NCI-H187 (cell line): ENCODE measurements at places on chromosomes 16 and 17.

DNA sequence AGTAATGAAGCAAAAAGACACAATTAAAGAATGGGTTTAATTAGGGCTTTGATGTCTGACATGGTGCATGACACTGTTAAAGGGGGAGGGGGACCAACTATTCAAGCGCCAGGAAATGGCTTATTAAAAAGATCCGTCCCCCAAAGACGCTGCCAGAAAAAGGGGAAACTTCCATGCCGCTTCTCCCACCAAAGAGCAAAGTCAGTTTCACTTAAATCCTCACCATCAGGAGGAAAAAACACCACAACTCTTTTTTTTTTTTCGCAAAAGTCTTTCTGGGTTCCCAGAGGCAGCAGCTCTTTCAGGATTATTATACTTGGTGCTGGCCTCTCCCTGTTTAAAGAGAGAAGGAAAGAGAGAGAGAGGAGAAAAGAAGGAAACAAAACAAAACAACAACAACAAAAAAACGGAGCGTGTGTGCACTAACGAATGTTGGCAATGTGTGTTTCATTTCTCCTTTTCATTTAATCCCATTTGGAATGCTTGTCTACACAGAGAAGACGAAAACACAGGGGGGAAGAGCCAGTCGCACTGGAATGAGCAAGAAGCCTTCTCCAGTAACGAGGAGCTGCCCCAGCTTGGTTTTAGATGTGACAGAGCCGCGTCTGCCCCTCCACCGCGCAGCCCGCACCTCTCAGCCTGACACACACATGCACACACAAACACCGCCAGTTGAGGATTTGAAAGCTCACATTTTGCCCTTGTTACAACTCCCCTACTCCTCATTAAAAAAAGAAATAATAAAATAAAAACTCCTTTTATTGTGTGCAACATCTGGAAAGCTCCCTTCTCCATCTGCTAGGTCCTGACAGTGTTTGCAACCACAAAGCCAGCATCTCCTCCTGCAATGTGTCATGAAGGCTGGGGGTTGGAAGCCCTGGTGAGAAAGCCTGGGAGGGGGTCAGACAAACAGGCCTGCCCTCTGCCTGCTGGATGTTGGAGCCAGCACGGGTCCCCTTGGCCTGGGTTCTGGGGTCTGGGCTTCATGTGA, 32.7 kb upstream of the AXIN2 start:
- DNase-seq = no peak

DNA sequence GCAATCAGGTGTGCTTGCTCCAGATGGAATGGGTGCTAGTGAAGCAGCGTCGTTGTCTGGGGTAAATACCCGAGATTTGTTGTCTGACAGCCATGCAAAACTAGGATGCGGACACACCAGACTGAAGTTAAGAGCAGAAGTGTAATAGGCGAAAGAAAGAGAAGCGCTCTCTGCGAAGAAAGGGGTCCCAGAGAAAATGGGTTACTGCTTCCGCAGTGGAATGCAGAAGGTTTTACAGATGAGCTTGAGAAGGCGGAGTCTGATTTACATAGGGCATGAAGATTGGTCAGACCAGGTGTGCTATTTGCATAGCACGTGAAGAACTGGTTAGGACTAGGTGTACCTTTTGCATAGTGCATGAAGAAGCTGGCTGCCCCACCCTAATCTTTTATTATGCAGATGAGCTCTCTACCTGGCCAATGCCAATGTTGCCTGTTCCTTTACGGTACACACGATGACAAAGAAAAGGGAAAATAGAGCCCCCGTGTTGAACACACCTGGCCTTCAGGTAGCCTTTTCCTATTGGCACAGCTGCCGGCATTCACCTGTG, 32.0 kb upstream of the SNN start:
- DNase-seq = peak; percentile 33

DNA sequence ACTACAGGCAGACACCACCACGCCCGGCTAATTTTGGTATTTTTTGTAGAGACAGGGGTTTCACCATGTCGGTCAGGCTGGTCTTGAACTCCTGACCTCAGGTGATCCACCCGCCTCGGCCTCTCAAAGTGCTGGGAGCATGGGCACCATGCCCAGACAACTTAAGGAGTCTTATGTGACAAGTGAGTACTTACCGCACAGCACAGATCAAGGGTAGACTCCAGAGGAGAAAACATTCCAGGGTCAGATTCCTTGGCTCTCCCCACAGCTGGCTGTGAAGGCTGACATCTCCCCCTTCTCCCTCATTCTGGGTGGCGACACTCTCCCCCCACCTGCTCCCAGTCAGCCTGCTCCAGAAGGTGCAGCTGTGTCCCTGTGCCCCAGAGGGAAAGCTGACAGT, 10.6 kb downstream of the ZSCAN10 start:
- no peak for DNase-seq

DNA sequence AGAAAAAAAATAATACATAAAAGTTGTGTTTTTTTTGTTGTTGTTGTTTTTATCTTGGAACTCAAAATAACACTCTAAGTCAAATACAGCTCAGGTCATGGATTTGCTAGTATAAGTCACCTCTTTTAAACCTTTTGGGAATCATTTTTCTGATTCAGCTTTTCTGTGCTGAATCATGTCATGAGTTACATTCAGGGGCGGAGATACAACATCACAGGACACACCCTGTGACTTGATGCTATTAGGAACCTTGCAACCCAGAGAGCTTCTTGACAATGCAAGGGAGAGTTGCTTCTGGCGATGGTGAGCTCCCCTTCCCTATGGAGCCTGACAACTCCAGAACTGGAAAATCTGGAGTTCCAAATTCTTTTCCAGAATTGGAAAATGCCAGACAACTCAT, 358.3 kb upstream of the C16orf82 start:
- no peak for DNase-seq

GRCh38 chr17:79982986-79983385, 52.7 kb downstream of the TBC1D16 start:
- no peak for DNase-seq

- no peak for DNase-seq
These were observed 9.0 kb downstream of the IRX5 start for GRCh38 chr16:54939510-54940278.

GRCh38 chr17:69314246-69315065, 12.5 kb downstream of the ABCA5 start:
- no peak for DNase-seq

DNA sequence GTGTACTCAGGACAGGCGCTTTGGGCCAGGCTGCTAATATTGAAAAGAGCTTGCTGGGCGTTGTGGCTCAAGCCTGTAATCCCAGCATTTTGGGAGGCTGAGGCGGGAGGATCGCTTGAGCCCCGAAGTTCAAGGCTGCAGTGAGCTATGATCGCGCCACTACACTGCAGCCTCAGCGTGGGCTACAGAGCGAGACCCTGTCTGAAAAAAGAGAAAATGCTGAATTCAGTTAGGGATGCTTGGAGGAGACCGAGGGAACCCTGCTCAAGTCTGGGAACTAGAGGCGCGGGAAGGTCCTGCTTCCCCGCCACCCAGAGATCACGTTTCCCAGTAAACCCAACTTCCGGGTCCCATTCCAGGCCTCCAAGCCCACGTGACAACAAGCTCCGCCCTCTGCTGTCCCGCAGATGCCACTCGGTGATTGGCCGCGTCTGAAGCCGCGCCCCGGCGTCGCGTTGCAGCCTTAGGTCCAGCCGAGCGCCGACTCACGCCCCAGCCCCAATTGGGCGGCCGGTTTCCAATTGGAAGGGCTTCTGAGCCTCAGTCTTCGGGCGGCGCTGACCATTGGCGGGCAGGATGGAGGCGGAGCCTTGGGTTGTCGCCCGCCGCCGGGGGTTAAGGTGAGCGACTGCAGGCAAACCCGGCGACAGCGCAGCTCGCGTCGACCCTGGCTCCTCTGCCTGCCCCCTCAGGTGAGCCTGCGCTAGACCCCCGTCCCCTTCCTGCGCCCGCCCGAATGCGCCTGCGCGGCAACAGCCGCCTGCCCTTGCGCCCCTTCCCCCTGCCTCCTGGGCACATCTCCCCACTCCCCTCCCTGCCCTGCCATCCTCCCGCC, at the start of gene PHKG2:
TSS of gene PHKG2 (plus strand) at position 627 of the 835 bp plus-strand sequence. CDS start 396 bp downstream, outside the sequence.
- DNase-seq = peak; percentile 90

GRCh38 chr16:48575471-48576050, 34.4 kb downstream of the N4BP1 start:
- no peak for DNase-seq

- no peak for DNase-seq
These were observed 49.2 kb upstream of the HS3ST2 start for GRCh38 chr16:22764662-22765327.

DNA sequence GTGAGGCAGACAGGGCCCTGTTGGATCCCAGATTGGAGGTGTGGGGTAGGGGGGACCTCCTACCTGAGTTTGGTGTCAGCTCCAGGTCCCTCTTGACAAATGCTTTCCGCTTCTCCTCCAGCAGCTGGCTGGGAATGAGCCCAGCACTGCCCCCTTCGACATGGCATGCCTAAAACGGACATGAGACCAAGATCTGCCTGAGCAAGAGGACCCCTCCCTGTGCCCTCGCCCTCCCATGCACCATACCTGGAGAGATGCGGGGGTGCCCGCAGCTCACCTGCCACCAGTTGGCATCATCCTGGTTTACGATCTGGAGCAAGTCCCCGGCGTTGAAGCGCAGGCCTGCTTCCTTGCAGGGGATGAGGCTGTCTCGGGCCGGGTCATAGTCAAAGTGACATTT, 26.2 kb downstream of the MPP2 start:
- no peak for DNase-seq

- no peak for DNase-seq
These were observed 12.2 kb downstream of the GNGT2 start for GRCh38 chr17:49198211-49198610.

DNA sequence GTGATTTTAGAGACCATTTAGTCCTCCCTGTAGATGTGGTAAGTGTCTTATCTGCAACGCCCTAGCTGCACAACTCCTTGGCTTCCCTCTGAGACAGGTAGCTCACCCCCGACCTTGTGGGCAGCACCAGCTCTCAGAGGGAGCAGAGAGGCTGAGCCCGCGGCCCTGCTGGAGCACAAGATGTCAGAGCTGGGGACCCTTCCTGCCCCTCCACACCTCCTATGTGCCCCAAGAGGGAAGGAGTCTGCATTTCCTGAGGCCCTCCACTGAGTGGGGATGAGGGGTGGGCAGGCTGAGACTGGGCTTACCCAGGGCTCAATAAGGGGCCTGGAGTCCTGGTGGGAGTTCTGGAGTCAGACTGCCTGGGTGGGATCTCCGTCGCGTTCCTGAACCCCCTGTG, 12.2 kb upstream of the ADGRG1 start:
- no peak for DNase-seq

- DNase-seq = no peak
These were observed 2.4 kb upstream of the SDK2 start for GRCh38 chr17:73646409-73647300.

- DNase-seq = no peak
These were observed 6.7 kb downstream of the SNN start for GRCh38 chr16:11674818-11675560.

DNA sequence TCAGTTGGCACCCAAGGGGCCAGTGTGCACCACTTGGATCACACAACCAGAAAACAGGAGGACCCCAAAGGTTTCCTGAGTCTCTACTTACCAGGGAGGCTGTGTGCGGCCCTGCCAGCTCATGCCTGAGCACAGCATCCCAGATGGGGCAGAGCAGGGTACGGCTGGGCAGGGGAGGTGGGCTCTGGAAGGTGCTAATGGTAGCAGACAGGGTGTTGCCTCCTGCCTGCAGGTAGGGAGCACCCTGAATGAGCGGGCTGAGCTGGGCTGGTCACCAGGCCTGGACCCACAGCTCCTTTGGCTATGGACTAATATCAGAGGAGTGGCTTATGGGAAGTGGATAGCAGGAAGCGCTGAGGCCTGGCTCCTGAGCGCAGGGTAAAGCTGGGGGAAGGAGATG, 14.6 kb downstream of the RECQL5 start:
- no peak for DNase-seq

DNA sequence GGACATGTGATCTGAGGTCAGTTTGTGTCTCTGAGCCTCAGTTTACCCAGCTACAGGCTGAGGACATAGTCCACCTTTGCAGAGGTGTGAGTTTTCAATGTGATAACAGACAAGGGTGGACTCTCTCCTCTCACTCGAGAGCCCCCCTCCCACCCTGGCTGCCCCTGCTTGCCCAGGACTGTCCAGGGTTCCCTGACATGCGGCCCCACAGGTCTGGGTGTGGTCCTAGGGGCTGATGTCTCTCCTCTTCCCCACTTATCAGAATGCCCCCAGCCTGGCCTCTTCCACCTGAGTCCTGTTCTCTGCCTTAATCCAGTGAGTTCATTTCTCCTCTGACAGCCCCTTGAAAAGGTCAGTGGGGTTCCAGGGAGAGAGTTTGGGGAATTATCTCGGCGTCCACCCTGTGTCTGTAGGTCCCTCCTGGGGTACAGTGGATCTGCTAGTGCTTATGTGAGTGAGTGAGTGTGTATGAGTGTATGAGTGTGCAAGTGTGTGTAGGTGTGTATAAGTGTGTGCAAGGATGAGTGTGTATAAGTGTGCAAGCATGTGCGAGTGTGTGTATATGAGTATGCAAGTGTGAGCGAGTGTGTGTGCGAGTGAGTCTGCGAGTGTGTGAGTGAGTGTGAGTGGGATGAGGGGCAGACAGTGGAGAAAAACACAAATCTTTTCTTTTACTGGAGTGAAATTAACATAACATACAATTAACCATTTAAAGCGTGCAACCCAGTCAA, 175.0 kb downstream of the IRF8 start:
- no peak for DNase-seq

DNA sequence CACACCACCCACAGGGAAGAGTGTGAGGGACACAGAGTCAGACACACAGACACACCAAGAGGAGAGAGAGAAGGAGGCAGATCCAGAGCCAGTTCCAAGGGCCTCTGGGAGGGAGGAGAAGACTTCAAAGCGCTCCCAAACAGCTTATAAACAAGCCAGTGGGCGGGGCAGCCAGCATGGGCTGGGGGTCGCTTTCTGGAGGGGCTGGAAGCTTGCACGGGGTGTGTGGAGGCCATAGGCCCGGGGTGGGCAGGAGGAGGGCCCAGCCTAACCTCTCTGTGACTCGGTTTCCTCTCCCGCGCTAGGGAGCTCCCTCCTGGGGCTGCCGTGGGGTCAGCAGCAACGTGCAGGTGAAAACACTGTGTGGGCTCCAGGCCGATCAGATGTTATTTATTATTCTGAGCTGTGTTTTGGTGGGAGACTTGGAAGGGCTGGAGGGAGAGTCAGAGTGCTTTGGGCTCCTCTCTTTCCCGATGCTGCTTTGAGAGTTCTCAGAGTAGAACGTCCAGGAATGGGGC, 2.5 kb upstream of the WFIKKN2 start:
- DNase-seq = no peak

DNA sequence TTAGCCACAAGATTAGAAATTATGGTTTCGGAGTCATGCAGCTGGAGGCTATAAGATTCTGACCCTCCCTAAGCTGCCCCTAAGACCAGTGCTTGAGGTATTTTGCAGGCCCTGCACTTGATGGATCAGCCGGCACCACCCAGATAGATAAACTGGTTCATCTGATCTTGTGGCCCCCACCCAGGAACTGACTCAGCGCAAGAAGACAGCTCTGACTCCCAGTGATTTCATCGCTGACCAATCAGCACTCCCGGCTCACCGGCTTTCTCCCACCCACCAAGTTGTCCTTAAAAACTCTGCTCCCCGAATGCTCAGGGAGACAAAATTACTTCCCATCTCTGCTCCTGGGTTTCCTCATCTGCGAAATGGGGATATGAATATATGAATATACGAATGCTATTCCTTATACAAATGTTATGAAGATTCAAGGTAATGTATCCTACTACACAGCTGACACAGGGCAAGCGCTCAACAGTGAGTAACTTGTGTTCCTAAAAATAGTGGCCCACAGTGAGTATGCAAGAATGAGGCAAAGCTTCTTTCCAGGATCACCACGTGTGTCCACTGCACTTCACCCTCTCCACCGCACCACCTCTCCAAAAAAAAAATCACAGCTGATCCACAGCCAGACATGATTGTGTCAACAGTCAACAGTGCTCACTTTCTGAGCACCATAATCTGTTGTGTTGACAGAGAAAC, 33.3 kb upstream of the C16orf82 start:
- no peak for DNase-seq
